ENCODE measurements at places on chromosomes 7 and 10. TPM values are rescaled to one million over a fixed set of nuclear protein-coding genes. Genes with fewer than 3 reads are reported as not detected.
A peak's percentile ranks its signal among the peaks of the same experiment; 100 is the strongest.

DNA sequence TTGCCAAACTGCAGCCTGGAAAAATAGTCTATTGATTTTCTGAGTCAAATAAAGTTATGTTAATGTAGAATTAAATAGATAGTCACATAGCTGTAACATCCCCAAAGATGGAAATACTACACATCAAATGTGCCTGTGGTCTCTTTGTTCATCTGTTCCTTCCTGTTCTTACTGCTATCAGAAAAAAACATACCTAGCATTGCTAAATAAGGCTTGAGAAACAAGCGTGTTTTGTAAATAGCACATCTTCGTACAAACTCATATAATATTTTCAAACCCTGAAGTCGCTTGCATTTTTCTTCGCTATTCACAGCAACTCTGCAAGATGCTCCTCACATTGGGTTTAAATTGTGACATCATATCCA lies 116.1 kb downstream of the KLF6 start:
- no peak for DNase-seq

DNA sequence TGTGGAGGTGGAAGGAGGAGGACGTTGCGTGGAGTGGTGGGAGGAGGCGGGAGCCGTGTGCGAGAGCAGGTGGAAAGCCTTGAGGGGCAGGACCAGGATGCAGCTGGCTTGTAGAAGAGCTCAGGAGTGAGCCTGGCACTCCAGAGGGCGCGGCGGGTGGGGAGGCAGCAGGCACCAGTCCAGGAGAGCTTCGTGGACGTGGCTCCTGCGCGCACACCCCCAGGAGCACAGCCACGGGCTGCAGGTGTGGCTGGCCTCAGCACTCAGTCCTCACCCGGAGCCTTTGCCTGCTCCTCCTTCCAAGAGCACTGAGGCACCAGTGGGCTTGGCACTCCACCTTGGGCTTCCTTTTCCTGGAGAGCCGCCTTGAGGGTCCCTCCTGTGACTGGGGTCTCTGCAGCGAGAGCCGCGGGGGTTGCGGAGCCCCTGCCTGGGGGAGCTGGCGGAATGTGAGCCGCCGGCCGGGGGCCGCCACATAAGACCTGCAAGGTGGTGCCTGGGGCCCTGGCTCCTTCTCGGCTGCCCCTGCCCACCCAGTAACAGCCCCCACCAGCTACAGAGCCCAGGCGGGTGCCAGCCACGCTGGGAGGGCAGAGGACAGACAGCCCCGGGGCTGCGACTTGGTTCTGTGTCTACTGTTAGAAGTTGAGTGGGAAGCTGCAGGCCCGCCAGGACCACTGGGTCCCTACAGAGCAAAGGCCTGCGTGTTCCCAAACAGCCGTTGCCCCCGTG lies 11.1 kb downstream of the MAFK start:
- no peak for DNase-seq

- DNase-seq, result no peak
Measured at GRCh38 chr10:96746503-96746902, 26.2 kb upstream of the PIK3AP1 start.

DNA sequence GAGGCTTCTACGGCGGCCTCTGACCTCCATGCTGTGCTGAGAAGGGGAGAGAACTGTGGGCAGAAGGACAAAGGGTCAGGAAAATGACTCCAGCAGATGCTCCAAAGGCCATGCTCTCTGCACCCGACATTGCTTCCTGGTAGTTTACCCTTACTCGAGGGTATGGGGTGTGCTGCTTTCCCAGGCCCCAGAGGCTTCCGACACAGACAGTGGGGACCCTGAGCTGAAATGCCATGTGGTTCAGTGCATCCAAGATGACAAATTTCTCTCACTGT lies 130.9 kb downstream of the PTPN20 start:
- no peak for DNase-seq

- peak; percentile 56 for DNase-seq
Measured at GRCh38 chr10:18399158-18399557, 252.2 kb downstream of the NSUN6 start.

- no peak for DNase-seq
Measured at GRCh38 chr7:75872073-75872782, 6.6 kb upstream of the RHBDD2 start.

- no peak for DNase-seq
Measured at GRCh38 chr10:25059990-25060389, 43.6 kb downstream of the THNSL1 start.

GRCh38 chr7:1647961-1648672 lies 22.0 kb upstream of the ELFN1 start:
- no peak for DNase-seq

DNA sequence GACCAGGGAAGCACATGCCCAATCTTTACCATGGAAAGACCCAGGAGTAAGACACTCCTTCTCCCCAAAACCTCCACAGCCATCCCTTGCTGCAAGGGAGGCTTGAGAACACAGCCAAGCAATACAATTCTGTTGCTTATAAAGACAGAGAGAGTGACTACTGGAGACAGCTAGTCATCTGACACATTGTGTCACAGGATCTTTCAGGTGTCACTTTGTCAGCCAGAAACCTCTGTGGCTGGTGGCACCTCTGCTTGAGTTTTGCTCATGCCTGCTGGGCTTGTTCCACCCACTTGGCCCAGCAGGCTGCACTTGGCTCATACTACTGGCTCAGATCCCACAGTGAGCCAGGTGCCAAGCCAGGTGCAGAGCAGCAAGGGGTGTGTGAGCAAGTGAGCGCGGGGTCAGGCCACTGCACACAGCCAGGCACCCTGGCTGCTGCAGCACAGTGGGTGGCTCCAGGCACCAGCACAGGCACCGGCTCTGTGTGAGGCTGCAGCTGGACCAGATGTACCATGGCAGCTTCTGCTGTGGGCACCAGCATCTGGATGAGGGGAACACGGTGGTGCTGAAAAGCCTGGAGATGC lies 12.4 kb upstream of the PRLHR start:
- DNase-seq, result no peak

- no peak for DNase-seq
Measured at GRCh38 chr10:19918794-19919193, 102.6 kb downstream of the PLXDC2 start.

DNA sequence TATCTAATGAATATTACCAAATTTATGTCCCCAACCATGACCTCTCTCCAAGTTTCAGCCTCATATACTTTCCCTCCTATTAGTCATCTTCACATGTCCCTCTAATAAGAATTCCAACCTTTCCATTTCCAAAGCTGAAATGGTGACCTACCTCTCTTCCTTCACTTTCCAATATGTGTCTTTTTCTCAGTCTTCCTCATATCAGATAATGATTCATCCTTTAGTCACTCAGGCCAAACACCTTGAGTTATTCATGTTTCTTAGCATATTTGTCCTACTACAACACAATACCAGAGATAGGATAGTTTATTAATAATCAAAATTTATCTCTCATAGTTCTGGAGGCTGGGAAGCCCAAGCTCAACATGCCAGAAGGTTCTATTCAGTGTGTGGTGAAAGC lies 318.5 kb upstream of the ZWINT start:
- no peak for DNase-seq

DNA sequence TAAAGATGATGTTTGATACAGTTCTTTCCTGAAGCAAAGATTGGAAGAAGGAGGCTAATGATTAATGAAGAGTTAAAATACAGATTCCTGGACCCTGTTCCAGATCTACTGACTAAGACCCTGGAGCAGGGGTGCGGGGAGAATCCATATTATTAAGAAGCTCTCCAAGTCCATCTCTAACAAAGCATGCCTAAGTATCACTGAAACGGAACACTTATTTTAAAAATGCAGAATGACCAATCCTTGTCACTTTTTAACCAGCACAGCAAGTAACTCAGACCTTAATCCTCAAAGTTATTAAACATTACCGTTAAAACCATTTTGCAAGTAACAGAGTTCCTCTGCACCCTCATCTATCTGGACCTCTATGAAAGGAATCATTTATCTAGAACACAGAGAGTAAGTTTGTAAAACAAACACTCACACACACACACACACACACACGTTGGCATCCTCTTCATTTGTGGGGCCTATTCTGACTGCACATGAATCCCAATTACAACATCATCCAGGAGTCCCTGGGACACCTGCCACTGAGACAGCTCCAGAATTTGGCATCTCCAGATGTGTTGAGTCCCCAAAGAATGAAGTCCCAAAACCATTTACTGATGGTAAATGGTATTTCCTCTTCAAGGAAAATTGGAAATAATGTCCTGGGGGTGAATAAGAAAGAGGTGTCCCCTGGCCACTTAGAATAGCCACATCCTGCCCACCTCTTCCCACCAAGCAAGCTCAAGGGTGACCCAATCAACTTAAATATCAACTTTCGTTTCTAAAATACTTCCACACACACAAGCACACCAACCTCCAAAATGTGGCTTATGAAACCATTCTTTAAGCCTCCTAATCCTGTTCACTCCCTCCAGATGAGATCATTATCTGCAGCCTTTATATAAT lies 117.5 kb downstream of the PARD3 start:
- DNase-seq, result no peak

- no peak for DNase-seq
Measured at GRCh38 chr10:85148693-85149640, 820.6 kb downstream of the CCSER2 start.

Gene IFIT1
- 16.1 TPM for polyA plus RNA-seq

Gene NEUROG3
- not detected for polyA plus RNA-seq

Gene SEMA3A
- 0.13 TPM for polyA plus RNA-seq

Gene AKR1C4
- polyA plus RNA-seq, result 0.20 TPM

Gene VIPR2
- not detected for polyA plus RNA-seq

Gene KLF14
- not detected for polyA plus RNA-seq

Gene ZNF32
- 3.4 TPM for polyA plus RNA-seq

Gene NUDT13
- polyA plus RNA-seq, result 1.9 TPM

Gene IKZF1
- polyA plus RNA-seq, result 95.3 TPM

Gene C10orf143
- 7.9 TPM for polyA plus RNA-seq

Measured in GM12878 (cell line).